Right ventricle myocardium superior (tissue), 1 donor: ENCODE measurements at places on chromosomes 16 and 17.

DNA sequence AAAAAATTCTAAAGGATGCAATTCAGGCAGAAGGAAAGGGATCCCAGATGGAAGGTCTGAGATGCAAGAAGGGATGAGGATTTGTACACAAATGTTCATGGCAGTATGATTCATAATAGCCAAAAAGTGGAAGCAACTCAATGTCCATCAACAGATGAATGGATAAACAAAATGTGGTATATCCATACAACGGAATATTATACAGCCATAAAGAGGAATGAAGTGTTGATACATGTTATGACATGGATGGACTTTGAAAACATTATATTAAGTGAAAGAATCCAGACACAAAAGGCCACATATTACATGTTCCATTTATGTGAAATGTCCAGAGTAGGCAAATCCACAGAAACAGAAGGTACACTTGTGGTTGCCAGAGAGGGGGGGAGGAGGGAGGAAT is 23.9 kb upstream of the GPATCH8 start:
- DNase-seq = no peak

- no peak for DNase-seq
These were observed 119.7 kb downstream of the RPTOR start for GRCh38 chr17:80664217-80664790.

DNA sequence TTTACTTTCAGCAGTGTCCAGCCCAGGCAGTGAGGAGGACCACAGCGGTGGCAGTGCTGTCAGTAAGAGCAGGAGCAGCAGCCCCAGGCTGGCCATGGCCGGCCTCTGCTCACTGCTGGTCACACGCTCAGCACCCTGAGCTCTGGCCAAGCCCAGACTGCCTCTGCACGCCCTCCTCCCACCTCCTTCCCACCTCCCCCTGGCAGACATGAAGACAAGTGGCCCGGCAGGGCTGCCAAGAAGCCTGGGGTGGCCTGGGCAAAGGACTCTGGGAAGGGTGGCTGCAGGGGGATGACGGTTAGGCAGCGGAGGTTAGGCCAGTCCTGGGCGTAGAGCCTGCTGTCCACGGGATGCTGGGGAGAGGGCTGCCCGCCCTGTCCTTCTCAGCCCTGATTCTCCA is at the start of gene C16orf89:
Gene C16orf89, minus strand, starts transcription at position 144 of the 400 bp plus-strand sequence. Its CDS starts 48 bp downstream, at position 96.
- DNase-seq = peak; percentile 57

DNA sequence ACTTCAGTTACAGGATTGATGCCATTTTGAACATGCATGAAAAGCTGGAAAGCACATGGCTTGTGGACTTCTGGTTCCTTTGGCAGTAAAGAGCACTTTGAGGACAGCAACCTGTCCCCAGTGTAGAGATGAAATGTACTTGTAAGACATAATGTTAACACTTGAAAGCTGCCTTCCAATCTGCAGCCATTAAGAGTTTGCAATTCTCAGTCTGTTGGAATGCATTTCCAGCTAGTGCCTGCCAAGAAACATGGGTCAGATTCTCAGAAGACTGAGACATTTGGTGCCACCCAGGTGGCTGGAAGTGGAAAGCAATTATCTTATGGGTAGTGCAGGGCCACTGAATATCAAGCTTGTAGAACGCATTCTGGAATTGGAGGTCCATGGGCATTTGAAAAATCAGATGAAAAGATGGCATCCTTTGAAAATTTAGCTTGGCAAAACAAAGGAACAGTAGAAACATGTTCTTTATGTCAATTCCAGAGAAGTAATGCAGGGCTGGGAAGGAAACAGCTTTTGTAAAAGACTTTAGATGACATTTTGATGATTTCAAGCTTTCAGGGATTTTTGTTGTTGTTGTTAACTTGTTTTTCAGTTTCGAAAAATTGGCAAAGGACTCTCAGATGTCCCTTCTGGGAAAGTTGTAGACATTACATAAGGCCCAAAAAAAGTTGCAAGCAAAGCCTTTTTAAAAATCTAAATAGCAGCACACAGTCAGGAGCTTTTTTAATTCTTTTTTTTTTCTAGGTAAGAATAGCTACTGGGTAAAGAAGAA is 147.0 kb downstream of the ABCA8 start:
- DNase-seq = no peak

DNA sequence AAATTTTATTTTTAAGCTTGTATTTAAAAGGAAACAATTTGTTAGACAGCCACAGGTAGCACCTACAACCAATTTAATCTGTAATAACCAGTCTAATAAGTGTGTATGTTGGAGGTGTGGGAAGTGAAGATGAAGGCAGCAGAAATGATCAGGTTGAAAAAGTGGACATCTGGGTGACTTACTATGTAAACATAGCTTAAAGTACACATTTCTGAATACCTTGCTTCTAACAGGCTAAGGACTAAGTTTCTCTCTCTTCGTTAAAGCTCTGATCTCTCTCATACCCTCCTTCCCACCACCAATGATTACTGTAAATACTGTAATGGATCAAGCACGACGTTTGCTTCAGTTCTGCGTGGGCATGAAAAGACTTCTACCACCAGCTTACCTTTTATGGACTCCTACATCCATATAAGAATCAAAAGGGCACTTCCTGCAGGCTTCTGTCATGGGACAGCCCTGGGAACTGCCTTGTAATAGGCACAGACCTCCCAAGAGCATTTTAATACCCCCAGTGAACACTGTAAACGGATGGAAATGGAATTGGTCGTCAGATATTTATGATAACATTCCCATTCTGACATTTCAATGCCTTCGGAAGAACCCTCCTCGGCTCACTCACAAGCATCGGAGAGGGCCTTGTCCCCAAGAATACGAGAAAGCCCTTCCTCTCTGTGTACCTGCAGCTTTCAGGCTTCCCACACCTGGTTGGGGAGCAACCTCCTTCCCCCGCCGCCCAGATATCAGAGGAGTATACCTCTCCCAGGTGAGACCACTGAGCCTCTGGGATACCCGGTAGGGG is 700 bp downstream of the CCDC43 start:
- no peak for DNase-seq
